GM12878 (cell line): ENCODE measurements at places on chromosomes 5 and 9. TPM values are rescaled to one million over a fixed set of nuclear protein-coding genes. Genes with fewer than 3 reads are reported as not detected.

The TSSK1B gene
- total RNA-seq: not detected in 2 replicates

- DNase-seq: no peak
These were observed 1.7 kb downstream of the MYORG start for GRCh38 chr9:34374905-34375552.

- no peak for DNase-seq
These were observed 8.4 kb upstream of the ZNF474 start for GRCh38 chr5:122120957-122121356.

DNA sequence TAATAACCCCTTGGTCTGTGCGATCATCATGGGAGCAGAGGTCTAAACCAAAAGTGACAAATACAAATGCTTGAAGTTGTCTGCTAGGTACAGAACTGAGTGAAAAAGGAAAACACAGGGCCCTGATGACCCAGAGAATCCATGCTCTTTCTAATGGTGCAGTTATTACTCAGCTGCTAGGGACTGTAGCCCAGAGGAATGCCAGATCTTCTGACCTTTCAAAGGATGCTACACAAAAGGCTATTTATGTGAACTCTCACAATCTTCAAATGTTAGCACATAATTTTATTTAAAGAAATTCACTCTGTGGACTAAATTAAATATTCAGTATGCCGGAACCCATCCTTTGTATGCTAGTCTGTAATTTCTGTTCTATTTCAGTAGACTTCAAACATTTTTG, 79.9 kb downstream of the PRR16 start:
- no peak for DNase-seq

- no peak for DNase-seq
These were observed 243.8 kb upstream of the RFX3 start for GRCh38 chr9:3769646-3770045.
